ENCODE measurements at places on chromosomes 11 and 22.

DNA sequence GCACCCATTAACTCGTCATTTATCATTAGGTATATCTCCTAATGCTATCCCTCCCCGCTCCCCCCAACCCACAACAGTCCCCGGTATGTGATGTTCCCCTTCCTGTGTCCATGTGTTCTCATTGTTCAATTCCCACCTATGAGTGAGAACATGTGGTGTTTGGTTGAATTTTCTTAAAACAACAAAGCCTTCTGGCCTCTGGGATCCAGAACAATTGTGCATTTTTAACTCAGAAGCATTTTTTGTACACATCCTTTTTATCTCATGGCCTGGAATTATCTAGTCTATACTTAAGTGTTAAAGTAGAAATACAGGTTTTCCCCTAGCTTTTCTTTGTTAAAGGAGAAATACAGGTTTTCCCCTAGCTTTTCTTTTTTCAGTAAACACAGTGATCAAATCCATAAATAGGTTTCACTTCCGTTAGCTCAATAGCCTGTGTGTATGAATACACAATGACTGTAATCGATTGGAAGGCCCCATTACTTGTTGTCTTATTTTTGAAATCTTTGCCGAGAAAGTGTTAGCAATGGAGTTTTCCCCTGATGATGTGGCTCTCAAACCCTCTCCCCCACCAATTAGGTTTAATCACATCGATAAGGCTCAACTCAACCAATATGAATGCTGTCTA, 125.6 kb upstream of the PITPNB start:
- no peak for DNase-seq

DNA sequence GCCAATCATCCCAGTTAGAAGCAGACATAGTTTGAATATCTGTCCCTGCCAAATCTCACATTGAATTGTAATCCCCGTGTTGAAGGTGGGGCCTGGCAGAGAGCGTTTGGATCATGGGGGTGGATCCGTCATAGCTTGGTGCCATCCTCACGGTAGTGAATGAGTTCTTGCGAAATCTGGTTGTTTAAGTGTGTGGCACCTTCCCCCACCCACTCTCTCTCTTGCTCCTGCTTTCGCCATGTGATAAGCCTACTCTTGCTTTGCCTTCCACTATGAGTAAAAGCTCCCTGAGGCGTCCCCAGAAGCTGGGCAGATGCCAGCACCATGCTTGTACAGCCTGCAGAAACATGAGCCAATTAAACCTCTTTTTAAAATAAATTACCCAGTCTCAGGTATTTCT, 5.0 kb upstream of the CCDC81 start:
- DNase-seq: no peak

DNA sequence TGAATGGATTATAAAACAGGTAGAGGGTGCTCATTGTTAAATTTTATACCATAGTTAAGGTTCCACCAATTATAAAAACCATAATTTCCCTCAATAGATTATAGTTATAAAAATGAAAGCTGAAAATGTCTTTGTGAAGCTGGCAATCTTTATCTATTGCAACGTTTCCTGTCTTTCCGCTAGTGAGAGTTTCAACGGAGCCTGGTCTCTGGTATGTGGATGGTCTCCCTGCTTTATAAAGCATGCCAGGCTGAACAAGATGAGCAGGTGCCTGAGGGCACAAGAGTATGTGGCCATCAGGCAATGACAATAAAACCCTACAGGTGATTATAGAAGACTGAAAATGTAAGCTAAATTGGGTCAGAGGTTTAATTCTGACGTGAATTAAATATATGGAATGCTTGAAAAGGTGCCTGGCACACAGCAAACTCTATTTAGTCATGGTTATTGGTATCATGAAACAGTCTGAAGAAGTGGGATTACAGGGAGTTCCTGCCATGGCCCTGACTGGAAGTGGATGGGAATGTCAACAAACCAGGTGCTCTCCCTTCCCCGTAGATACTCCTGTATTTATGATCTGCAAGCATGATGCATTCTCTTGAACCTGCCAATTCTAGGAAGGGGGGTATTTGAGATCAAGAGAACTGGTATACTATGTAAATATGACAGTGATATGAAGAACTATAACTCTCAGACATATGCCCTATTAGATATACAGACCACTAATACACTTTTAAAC, 115.7 kb downstream of the ENTHD1 start:
- no peak for DNase-seq

DNA sequence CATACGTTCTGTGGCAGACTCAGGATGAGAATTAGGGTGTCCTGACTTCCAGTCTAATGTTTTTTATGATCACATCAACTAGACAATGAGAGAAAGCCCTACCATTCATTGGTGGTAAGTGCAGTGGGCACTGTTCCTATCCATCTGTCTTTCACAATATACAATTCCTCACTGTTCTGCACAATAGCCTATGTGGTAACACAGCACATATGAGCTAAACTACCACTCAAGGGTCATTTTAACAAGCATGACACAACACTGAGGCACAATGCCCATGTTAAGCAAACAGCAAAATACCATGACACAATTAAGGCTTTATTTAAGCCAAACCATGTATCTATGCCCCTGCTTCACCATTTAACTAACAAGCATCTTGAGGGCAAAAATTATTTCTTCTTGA, 52.3 kb downstream of the SIK3 start:
- no peak for DNase-seq

DNA sequence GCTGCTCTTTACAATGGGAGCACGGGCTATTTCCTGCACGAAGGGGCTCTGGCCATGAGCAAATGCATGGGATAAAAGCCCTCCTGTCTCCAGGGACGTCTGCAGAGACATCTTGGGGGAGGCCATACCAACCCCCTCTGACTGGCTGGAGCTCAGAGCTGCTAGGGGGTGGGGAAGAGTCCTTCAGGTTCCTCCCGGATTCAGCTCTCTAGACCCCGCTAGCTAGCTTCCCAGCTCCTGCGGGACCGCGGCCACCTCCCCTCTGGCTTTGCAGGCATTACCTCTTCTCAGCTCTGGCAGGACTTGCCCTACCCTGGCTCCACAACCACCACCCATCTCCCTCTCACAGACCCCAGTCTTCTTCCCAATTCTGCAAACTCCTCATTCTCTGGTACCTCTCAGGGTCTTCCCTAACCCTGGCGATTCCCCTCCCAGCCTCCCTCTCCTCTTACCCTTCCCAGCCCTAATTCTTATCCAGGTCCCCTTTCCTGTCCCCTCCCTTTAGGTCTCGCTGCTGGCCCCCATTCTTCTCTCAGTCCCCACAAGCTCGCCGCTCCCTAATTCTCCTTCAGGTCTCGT, 802 bp downstream of the SYT13 start:
- no peak for DNase-seq

GRCh38 chr22:43442386-43443151, 30.8 kb downstream of the MPPED1 start:
- DNase-seq: no peak

DNA sequence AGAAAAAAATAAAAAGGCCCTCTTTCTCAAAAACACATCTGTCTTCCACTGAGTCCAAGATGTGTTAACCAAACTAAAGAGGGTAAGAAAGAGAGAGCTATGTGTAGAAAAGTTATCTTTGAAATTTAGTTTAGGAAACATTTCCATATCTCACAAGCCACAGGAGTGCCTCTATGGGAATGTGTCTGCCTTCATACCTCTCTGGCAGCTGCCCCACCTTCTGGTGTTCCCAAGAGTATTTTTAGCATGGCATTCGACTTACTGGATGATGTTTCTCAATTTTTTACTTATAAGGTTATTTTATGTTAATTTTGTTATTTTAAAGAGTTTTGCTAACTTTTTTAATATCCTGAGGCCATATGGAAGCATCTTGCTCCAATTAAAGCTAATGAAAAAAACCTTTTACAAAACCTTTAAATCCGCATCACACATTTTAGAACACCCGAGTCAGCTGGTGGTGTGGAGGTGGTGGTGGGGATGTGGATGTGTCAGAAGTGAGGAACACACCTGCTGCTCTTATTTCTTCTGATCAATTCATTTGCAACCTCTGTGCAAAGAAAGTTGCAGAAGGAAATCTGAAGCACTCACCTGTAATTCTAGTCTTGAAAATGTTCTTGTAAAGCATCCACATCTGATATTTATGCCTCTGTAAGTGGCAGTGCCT, 112.2 kb downstream of the NCAM1 start:
- no peak for DNase-seq

GRCh38 chr22:26432619-26433311, 3.7 kb downstream of the ASPHD2 start:
- no peak for DNase-seq

DNA sequence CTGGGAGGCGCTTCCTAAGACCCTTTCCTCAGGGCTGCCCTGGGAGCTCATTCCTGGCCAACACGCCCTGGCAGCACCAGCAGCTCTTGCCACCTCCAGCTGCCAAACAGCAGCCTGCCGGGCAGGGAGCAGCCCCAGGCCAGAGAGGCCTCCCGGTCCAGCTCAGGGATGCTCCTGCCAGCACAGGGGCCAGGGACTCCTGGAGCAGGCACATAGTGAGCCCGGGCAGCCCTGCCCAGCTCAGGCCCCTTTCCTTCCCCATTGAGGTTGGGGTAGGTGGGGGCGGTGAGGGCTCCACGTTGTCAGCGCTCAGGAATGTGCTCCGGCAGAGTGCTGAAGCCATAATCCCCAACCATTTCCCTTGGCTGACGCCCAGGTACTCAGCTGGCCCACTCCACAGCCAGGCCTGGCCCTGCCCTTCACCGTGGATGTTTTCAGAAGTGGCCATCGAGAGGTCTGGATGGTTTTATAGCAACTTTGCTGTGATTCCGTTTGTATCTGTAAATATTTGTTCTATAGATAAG, 7.6 kb downstream of the SLC39A13 start:
- no peak for DNase-seq

- no peak for DNase-seq
These were observed 36.5 kb downstream of the TOM1 start for GRCh38 chr22:35335936-35336781.

DNA sequence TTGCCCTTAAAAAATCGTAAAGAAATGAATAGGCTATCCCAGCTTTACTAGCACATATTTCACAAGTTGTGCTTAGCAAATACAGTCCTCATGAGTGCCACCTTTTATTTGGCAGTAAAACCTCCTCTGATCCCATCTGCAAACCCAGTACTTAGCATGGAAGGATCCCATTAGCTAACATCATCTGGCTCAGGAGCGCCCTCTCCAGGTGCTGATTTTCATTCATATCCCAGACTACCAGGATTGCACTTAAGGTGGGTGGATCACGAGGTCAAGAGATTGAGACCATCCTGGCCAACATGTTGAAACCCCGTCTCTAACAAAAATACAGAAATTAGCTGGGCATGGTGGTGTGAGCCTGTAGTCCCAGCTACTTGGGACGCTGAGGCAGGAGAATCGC, 76.1 kb upstream of the PAX6 start:
- no peak for DNase-seq
